ENCODE measurements at places on chromosomes 6 and 20.

DNA sequence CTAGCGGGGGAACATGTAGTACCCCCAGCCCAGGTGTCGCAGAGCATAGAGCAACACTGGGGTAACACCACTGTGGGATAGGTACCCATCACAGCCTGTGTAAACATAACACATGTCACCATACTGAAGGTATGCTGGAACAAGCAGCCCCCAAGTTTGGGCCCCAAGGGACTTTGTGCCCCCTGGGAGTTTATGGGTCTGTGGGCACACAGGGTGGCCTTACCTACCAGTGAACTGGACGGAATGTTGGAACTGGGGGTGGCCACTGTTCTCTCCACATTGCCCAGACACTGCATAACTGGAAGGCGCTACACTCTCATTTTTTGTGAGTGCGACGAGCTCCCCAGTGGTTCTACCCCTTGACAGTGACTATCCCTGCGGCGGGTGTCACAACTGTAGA lies 28.5 kb downstream of the HDDC2 start:
- H3K4me1 ChIP-seq = no peaks in the 10 kb centered on the region
- H3K4me3 ChIP-seq = no peak overlapping the region
- peaks cover 40% of the 10 kb centered on the region for H3K36me3 ChIP-seq
- no peak overlapping the region for H3K27ac ChIP-seq

GRCh38 chr6:157527471-157527907 lies 146.5 kb downstream of the ZDHHC14 start:
- peaks cover 11% of the 10 kb centered on the region for H3K36me3 ChIP-seq
- peak overlapping the region; percentile 37 for H3K27ac ChIP-seq
- peaks cover 49% of the 10 kb centered on the region for H3K4me1 ChIP-seq
- no peak overlapping the region for H3K4me3 ChIP-seq
- no peaks in the 10 kb centered on the region for H3K27me3 ChIP-seq

- H3K27me3 ChIP-seq = no peaks in the 10 kb centered on the region
- H3K36me3 ChIP-seq = peaks cover 40% of the 10 kb centered on the region
- H3K4me3 ChIP-seq = no peak overlapping the region
- H3K4me1 ChIP-seq = peaks cover 4% of the 10 kb centered on the region
- peak overlapping the region; percentile 51 for H3K27ac ChIP-seq
- peak; percentile 11 for DNase-seq
Observed at GRCh38 chr6:118580585-118581419, 32.7 kb downstream of the PLN start.

DNA sequence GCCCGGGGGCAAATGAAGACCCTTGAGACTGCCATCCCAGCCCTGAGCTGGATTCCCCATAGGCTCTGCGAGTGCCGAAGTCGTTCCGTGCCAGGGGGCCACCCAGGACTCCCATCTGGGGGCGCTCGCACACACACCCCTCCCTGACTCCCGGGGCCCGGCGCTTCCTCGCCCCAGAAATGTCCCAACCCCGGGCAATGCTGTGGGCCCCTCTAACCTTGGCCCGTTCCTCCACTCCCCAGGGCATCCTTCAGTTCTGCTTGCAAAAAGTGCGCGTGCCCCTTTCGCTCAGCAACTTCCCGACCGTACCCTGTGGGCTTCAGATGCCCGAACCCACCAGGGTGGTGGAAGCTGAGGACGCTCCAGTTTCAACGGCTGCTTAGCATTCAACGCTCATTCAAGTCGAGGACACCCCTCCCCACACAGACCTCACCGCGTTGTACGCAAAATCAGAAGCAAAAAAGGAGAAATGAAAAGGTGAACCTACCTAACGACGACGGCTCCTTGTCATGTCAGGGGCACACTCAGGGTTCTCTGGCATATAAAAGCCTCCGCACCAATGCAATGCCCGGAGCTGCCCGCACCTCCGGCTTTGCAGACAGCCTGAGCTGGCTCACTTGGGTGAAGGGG lies 25.3 kb downstream of the RIPOR2 start:
- H3K4me1 ChIP-seq = peaks cover 83% of the 10 kb centered on the region
- peaks cover 57% of the 10 kb centered on the region for H3K36me3 ChIP-seq
- peak overlapping the region; percentile 90 for H3K4me3 ChIP-seq
- DNase-seq = peak; percentile 60
- no peaks in the 10 kb centered on the region for H3K27me3 ChIP-seq

DNA sequence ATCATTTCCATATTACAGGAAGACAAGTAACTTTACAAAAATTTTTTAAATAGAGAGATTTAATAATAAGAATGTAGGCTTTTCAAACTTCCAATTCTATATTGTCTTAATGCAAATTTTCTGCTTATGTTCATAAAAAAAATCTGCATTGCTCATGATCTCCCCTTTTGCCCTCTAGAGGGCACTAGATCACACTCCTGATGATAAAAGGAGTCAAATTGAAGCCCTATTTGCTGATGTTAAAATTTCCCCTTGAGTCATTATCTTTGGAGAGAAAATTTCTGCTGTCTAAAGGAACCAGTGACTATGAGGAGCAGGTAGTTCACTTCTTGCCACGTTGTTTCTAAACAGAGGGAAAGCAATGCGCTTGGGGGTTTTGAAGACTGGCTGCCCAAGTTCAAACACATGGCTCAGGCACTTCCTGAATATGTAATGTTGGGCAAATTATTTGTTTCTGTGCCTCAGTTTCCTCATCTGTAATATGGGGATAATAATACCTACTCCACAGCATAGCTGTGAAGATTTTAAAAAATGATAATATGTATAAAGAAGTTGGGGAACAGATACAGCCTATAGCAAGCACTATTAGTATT lies 874.2 kb downstream of the TFAP2A start:
- H3K4me1 ChIP-seq = no peaks in the 10 kb centered on the region
- no peak for DNase-seq
- peaks cover 2% of the 10 kb centered on the region for H3K27me3 ChIP-seq

DNA sequence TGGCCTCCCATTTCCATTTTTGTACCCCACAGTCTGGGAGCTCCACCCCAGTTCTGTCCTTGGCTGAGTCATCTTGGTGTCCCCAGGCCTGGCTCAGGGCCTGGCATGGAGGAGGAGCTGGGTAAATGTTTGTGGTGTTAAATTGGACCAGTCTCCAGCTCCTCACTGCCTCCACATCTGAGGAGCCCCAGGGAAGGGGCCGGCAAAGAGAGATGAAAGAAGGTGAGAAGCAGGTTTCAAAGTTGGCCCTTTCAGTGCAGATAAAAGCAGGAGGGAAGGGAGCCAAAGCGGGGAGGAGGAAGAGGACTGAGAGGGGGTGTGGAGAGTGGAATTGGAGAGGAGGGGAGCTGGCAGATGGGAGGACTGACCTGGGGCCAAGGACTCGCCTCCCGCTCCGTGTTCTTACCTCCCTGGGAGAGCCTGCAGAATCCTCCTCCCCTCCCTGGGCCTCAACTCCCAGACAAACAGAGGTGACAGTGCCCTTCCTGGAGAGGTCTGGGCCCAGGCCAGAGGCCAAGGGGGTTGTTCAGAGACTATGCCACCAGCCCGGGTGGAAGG lies 89.0 kb downstream of the CD40 start:
- no peak overlapping the region for H3K27ac ChIP-seq
- peaks cover 27% of the 10 kb centered on the region for H3K27me3 ChIP-seq
- no peak overlapping the region for H3K4me3 ChIP-seq
- no peaks in the 10 kb centered on the region for H3K36me3 ChIP-seq
- DNase-seq = no peak
- peaks cover 28% of the 10 kb centered on the region for H3K4me1 ChIP-seq

DNA sequence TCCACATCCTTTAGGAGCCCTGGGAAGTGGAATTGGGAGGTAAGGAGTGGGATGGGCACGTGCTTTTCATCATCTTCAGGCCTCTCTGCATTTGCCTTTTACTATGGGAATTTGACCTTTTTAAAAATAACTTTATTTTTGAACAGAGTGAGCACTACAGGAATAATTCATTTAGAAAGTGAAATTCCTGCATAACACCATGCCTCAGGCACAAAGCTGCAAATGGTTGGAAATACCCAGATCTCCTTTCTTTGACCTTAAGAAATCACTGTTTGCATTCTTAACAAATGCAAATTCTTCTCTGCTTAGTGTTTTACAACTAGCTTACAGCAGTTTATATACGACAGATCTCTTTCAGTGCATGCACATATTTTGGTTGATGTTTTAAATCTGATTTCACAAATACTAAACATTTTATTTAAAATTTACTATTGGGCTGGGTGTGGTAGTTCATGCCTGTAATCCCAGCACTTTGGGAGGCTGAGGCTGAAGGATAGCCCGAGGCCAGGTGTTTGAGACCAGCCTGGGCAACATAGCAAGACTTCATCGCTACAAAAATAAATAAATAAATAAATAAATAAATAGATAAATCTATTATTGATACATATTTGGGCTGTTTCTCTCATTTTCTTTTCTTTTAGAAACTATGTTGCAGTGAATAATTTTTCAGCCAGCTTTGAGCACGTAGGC lies 24.5 kb downstream of the CST8 start:
- DNase-seq = no peak
- H3K27me3 ChIP-seq = peaks cover 2% of the 10 kb centered on the region
- H3K36me3 ChIP-seq = no peaks in the 10 kb centered on the region
- H3K27ac ChIP-seq = no peak overlapping the region
- H3K4me1 ChIP-seq = peaks cover 2% of the 10 kb centered on the region

DNA sequence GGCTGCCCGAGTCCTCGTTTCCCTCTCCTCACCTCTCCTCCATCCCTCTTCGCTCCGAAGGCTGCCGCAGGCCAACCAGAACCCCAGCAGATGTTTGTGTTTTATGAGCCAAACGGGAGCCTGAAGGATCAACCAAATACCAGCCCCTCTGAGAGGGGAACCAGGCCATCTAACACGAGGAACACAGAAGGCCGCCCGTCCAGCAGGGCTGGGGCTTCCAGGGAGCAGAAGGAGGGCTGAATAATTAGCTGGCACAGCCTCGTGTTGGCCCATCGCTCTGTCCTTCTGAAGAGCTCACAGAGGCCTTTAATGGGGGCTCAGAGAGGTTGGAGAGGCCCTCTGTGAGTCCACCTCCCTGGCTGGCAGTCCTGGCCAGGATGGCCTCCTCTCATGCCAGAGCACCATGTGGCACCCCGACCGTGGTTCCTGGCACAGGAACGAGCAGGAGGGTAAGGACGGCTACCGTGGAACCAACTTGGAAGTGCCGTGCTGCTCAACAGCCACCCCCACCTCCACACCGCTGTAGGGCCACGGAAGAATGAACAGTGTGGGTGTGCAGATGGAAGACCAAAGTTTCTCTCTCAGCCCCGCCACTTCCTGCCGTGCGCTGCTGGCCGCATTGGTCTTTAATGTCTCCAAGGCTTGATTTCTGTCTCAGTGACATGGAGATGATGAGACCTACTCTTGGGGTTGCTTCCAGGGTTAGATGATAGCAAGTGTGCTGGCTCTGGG lies 155.2 kb downstream of the SCML4 start:
- H3K36me3 ChIP-seq = no peaks in the 10 kb centered on the region
- peak overlapping the region; percentile 55 for H3K27ac ChIP-seq
- peaks cover 35% of the 10 kb centered on the region for H3K4me1 ChIP-seq
- DNase-seq = no peak
- H3K4me3 ChIP-seq = peak overlapping the region; percentile 17
- no peaks in the 10 kb centered on the region for H3K27me3 ChIP-seq

- peaks cover 8% of the 10 kb centered on the region for H3K27me3 ChIP-seq
- no peak overlapping the region for H3K4me3 ChIP-seq
- DNase-seq = no peak
- no peak overlapping the region for H3K27ac ChIP-seq
Observed at GRCh38 chr6:144899161-144899560, 614.0 kb downstream of the UTRN start.

DNA sequence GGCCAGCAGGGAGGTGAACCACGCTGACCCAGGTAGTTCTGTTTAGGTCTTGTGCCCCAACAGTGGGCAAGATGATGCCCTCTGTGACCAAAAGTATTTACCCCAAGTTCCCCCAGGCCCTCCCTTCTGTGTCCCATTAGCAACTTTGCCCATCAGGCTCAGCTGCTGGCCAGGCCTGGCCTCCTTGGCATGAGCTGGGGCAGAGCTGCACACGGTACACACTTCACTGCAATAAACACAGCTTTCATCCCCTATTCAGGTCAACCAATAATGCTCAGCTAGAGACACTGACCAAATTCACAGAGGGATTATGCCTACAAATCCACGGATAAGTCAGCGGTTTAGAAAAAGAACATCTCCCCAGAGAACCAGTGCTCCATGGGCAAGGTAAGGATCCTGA lies 103.7 kb downstream of the SLC23A2 start:
- peak overlapping the region; percentile 15 for H3K27ac ChIP-seq
- H3K27me3 ChIP-seq = no peaks in the 10 kb centered on the region
- no peak for DNase-seq
- peaks cover 38% of the 10 kb centered on the region for H3K4me1 ChIP-seq
- peaks cover 37% of the 10 kb centered on the region for H3K36me3 ChIP-seq

GRCh38 chr20:46142124-46142523 lies 24.0 kb downstream of the CD40 start:
- H3K4me1 ChIP-seq = peaks cover 12% of the 10 kb centered on the region
- H3K4me3 ChIP-seq = no peak overlapping the region
- no peak overlapping the region for H3K27ac ChIP-seq
- no peaks in the 10 kb centered on the region for H3K36me3 ChIP-seq
- peaks cover 28% of the 10 kb centered on the region for H3K27me3 ChIP-seq
- no peak for DNase-seq

GRCh38 chr20:19008497-19008896 lies 194.9 kb downstream of the SCP2D1 start:
- no peak for DNase-seq
- no peak overlapping the region for H3K27ac ChIP-seq
- no peaks in the 10 kb centered on the region for H3K36me3 ChIP-seq
- peaks cover 9% of the 10 kb centered on the region for H3K27me3 ChIP-seq
- no peak overlapping the region for H3K4me3 ChIP-seq

- no peaks in the 10 kb centered on the region for H3K4me1 ChIP-seq
- H3K27me3 ChIP-seq = no peaks in the 10 kb centered on the region
- no peak overlapping the region for H3K4me3 ChIP-seq
- H3K36me3 ChIP-seq = no peaks in the 10 kb centered on the region
Observed at GRCh38 chr6:154491567-154492470, 18.7 kb downstream of the CNKSR3 start.

DNA sequence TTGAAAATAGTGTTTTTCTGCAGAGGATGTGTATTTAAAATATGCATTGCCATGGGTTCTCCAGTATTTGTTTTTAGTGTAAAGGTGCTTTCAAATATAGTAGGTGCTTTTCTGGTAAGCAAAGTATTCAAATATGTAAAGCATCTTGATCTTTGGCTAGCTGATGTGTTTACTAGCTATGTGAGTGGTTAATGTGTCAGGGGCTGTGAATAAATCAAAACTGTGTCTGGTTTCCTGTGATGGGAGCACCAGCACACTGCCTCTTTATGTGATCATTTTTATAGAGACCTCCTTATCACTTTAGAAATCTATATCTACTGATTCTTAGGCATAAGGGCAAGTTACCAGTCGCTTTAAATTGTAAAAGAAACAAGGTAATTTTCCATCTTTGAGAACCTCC lies 388.9 kb upstream of the MAN1A1 start:
- H3K27me3 ChIP-seq = peaks cover 12% of the 10 kb centered on the region
- DNase-seq = no peak
- no peak overlapping the region for H3K27ac ChIP-seq
- H3K4me3 ChIP-seq = no peak overlapping the region
- H3K36me3 ChIP-seq = no peaks in the 10 kb centered on the region
- H3K4me1 ChIP-seq = peaks cover 5% of the 10 kb centered on the region

DNA sequence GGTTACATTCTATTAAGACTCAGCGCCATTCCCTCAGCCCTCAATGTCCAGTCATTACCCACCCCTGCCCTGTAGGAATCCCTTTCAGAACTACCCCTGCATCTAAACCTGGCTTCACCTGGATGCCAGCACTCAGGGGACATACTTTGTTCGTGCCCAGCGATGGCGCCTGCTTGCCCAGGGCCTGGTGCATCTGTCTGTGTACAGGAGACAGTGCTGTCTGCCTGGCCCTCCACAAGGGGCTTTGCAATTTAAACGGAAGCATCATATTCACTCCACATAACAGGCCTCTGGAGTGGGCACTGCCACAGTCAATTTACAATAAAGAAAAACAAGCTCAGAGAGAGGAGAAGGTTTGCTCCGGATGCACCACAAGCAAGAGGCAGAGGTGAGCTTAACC lies 4.6 kb downstream of the RSPO4 start:
- peaks cover 6% of the 10 kb centered on the region for H3K27me3 ChIP-seq
- H3K27ac ChIP-seq = no peak overlapping the region
- no peak overlapping the region for H3K4me3 ChIP-seq
- DNase-seq = no peak
- H3K36me3 ChIP-seq = peaks cover under 1% of the 10 kb centered on the region

All from memory B cell (primary cell).